SK-MEL-5 (cell line): ENCODE measurements at places on chromosomes 7 and 10.

- DNase-seq, result no peak
These were observed 41.5 kb downstream of the PRF1 start for GRCh38 chr10:70561070-70561469.

DNA sequence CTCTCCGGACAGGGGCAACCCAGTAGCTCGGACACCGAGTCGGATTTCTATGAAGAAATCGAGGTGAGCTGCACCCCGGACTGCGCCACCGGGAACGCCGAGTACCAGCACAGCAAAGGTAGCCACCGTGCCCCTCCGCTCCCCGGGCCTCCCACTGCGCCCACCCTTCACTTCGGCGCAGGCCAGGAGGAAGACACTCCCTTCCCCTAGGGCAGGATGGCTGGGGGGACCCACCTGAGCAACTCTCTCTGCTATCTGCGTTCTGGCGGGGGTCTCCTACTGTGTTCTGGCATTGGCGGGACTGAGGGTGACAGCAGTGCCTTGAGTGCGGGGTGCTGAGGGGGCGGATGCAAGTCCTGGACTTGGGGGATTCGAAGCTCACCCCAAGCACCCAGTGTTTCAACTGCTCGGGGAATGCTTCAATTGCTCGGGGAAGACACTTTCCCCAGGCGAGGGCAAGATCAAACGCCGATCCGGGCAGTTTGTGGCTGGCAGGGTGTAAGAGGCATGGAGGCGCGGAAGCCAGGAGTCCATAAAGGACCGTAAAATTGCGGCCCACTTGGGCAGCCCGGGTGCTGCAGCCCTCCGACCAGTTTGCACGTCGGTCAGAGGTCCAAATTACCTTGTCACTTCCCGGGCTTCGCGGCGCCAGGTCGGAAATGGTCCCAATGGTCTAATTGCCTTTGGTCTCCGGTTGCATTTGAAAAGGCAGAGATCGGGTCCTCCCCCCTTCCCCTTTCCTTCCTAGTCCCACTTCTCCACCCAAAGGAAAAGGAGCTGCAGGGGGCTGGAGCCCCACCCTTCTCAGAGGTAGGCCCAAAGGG, 950 bp downstream of the EVX1 start:
- no peak for DNase-seq

- no peak for DNase-seq
These were observed 82.9 kb downstream of the NPY start for GRCh38 chr7:24366876-24367275.

- DNase-seq, result no peak
These were observed 365.1 kb downstream of the GRID1 start for GRCh38 chr10:86001521-86001920.

DNA sequence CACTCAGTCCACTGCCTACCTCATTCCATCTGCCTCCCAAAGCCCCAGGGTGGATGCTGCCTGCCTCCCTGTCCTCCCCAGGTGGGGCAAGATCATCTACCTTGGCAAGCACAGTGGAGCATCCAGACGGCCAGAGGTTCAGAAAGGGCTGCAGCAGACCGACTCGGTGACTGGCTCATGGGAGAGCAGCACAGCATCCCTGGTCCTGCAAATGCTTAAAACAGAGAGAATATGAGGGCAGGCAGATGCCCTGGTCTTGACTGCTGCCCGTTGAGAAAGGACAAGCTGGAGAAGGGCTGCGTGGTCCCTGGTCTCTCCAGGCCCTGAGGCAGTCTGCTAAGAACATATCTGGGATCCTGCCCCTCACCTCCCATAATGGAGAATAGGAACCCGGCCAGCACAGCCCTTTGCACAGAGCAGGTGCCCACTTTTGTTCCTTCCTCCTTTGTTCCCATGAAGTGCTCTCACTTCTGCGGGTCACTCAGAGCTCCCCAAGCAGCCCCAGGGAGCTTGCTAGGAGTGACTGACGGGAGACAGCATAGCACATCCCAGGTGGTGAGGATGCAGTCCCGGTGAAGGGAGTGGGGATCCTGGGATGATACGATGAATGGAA, 1.4 kb downstream of the HPS1 start:
- no peak for DNase-seq

GRCh38 chr7:43616977-43617376, 34.1 kb downstream of the STK17A start:
- no peak for DNase-seq

GRCh38 chr7:44884621-44885393, 523 bp downstream of the PURB start:
- DNase-seq, result peak; percentile 37

DNA sequence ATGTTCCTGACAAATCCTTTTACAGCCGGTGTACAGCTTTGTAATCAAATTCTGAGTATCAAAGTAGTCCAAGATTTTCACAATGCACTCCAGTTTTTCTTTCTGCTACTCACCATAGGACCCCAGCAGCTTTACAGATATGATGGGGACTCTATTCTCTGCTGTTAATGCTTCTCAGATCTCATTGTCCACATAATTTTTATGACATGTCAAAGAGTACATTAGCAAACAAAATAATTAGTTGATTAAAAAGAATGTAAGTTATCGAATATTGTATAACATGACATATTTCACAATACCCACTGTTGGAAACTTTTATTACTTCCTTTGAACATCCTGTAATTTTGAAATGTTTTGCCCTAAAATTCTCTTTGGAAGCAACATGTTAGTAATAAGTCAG, 81.4 kb upstream of the KIAA1217 start:
- no peak for DNase-seq

DNA sequence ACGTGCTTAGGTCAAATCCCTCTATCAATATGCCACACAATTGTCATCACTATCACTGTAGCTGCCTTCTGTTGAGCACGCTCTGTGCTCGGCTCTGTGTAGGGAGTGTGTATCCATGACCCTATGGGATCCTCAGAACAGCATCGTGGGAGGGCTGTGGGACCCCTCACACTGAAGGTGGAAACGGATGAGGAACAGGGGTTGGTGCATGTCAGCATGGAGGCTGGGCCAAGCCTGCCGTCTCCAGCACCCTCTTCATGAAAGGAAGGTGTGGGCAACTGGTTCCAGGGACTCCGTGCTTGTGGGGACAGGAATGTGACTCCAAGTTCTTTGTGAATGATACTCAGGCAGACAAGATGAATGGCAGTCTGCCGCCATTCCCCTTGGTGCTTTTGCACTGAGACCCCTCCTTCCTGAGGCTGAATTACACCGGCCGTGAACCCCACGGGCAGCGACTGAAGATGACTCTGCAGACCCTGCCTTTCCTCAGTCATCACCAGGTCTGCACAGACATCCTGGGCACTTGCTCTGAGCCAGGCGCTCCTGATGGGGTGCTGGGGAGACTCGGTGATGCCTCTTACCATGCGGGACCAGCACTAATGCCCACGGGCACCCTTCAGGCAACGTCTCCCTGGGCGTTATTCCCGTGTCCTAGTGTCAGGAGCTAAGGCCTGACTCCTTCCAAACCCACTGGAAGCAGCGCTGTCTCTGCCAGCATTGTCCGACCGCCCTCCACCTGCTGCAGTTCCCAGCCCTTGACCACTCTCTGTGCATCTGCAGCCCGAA, 495.2 kb downstream of the TCERG1L start:
- DNase-seq, result no peak

DNA sequence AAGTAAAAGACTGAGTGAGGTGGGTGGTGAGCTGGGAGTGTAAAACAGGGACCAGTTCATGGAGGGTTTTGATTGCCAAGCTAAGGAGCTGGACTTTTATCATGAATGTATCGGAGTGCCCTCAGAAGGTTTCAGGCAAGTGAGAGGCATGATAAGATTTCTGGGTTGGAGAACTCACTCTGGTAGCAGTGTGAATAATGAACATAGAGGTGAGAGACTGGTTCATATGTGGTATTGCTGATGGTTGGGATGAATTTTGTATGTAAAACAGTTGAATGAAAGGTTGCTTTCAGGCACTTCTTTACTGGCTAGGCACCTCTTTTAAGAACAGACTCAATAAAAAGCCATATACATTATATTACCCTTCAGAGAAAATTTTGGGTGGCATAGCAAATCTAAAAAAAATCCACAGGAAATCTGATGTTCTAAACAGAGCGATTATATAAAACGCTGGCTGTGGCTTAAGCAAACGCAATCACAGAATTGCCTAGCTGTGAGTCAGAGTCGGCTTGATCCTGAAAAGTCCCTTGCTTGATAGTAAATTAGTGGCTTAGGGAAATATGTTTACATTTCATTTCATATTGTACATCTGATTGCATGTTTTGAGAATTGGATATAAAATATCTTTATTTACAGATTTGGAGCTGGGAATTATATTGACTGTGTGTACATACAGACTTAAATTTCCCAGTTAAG, 92.9 kb upstream of the HDAC9 start:
- no peak for DNase-seq

- DNase-seq, result peak; percentile 67
These were observed 247.6 kb upstream of the HGF start for GRCh38 chr7:82017334-82017943.

DNA sequence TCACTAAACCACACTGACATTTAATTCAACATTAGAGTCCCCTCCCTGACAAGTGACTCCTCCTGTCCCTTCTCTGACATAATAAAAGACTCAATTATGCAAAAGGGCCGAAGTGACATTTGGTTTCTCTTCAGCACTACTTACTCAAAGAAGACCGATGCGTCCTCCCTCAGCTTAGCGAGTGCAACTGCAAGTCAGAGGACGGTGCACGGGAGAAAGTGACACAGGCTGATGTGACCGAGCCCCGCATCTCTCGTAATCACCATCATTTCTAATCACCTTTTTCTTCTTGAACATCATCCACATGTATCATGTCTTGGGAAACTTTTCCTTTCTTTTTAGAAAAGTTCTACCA, 155.7 kb downstream of the TCERG1L start:
- no peak for DNase-seq

- DNase-seq, result no peak
These were observed 95.2 kb downstream of the PFKFB3 start for GRCh38 chr10:6297951-6298381.

- no peak for DNase-seq
These were observed 51.2 kb upstream of the CFAP46 start for GRCh38 chr10:132993271-132994184.

DNA sequence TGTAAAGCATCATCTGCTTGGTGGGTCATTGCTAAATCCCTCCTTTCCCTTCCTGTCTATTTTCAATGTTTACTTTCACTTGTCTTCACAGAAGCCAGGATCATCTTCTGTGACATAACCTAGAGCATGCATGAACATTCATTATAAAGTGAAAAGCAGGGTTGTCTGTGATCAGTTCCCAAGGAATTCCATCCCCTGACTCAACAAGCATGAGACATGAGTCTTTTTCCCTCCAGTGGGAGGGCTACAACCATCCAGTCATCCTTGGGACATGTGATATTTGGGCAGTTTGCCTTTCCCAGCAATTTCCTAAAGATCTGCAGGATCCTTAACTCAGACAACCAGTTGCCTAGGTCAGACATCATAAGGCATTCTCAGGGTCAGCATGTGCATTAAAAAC, 166.3 kb upstream of the TMEM196 start:
- peak; percentile 43 for DNase-seq

DNA sequence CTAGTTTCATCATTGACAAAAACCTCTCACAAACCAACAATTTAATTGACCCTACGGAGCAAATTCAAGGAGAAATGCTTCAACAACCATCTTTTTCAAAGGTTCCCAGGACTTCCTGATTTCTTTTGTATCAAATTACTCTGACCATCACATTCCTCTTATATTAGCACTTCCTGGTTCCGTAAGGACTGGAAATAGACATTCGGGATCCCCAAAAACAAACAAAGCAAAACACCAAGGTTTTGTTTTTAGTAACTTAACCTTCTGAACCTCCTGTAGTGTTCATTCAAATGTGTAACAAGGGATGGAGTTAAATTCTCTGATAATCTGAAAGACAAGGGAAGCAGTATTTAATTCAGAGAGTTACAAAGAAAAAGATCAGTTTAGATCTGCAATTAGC, 387.6 kb upstream of the NRP1 start:
- no peak for DNase-seq

GRCh38 chr7:36285276-36285675, 104.4 kb upstream of the ANLN start:
- no peak for DNase-seq

- DNase-seq, result no peak
These were observed 242.1 kb upstream of the C7orf33 start for GRCh38 chr7:148348466-148348865.

DNA sequence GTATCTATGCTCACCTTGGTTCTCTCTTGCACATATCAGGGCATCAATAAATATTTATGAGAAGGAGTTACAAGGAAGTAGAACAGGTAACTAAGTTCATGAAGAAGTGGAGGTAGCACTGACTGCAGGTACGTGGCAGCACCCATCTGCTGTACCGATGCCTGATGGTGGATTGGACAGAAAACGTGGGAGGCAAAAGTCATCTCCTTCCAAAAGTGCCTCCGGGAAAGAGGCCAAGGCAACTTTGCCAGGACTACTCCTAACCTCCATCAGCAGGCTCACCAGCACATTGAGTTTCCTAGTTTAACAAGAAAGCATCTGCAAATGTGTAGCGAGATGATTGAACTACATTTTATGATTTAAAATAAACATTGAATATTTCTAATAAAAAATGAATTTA, 248.8 kb downstream of the ANKRD7 start:
- no peak for DNase-seq

DNA sequence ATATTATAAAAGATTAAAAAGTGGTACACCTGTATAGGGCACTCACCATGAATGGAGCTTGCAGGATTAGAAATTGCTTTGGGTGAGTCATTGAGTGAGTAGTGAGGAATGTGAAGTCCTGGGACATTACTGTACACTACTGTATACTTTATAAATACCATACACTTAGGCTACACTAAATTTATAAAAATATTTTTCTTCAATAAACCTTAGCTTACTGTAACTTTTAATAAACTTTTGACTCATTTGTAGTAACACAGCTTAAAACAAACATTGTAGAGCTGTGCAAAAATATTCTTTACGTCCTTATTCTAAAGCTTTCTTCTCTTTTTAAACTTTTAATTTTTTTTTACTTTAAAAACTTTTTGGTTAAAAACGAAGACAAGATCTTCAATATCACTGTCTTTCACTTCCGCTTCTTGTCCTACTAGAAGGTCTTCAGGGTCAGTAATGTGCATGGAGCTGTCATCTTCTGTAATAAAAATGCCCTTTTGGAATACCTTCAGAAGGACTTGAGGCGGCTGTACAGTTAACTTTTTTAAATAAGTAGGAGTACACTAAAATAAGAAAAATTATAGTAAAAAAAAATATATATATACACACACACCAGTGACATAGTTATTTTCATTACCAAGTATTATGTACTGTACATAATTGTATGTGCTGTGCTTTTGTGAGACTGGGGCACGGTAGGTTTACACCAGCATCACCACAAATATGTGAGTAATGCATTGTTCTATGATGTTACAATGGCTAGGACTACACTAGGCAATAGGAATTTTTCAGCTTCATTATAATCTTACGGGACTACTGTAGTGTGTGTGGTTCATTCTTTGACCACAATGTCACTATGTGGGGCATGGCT, 3.5 kb downstream of the STK31 start:
- no peak for DNase-seq

- DNase-seq, result no peak
These were observed 155.6 kb upstream of the GHITM start for GRCh38 chr10:83983578-83984255.
